Activated CD4-positive, CD25-positive, alpha-beta regulatory T cell (primary cell): ENCODE measurements at places on chromosomes 3 and 15.
A peak's percentile ranks its signal among the peaks of the same experiment; 100 is the strongest.

GRCh38 chr3:13161771-13162535, 88.7 kb upstream of the IQSEC1 start:
- DNase-seq, result no peak

- no peak for DNase-seq
Observed at GRCh38 chr3:78506061-78506460, 1261.7 kb downstream of the ROBO1 start.

DNA sequence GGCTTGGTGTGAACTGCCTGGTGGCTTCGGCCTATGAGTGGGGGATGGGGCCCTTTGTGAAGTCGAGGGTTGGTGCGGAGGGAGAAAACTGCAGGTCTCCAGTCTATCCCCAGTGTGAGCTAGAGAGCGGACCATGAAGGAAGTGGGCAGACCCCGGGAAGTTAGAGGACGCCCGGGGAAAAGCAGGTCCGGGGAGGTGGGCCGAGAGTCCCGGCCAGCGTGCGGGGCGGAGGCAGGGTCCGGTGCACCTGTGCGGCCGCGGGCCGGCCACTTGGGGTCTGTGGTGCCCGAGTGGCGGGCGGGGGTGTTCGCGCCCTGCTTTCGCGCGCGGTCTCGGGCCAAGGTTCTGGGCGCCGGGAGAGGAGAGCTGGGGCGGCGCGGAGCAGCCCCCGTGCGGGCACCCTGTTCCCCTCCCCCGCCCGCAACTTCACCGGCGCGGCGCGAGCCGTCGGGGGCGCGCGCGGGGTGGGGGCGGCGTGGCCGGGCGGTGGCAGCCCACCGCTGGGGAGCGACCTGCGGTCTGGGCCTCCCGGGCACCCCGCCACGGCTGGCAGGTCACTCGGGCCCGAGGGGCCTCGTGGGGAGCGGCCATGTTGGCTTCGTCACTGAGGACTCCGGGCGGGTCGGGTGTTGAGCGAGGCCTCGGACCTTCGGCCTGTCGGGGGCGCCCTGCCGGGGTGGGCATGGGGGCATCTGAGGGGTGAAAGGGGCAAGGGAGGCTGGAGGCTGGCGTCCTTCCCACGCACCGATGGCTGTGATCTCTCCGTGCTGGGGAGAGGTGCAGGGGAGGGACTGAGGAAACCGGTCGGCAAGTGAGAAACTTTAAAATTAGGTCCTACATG, 4.8 kb downstream of the UBE2E1 start:
- peak; percentile 19 for DNase-seq

GRCh38 chr3:152853196-152853595, 18.3 kb downstream of the P2RY1 start:
- DNase-seq, result no peak

DNA sequence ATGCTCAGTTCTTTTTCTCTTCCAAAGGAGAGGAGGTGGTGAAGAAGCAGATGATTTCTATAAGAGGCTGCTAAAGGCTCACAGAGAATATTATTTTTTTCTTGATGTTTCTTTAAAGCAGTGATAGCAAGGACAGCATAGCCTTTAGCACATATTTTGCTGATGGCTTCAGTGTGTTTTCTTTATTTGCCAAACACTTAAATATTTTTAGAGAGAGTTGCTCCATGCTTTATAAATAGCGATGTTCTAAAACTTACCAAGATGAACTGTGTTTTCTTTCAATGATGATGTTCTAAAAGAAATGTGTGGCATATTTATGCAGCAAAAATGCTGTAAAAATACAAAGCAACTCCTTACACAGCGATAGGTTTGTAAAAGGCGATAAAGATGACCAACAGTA, 11.8 kb upstream of the KCNAB1 start:
- no peak for DNase-seq

DNA sequence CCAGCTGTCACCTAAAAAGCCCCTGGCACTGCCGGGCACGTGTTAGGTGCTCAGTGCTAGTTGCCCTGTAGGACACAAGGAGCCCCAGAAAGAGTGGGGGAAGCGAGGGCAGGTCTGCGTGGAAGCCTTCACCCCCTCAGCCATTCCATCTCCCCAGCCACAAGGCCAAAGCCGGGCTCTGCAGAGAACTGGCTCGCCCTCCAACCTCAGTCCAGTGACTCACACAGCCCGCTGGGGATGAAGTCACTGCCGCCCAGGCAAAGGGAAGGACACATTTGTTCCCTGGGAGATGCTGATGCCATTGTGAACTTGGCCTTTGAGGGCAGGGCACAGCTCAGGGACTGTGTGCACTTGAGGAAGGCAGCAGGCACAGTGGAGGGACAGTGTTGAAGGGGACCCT, 48.1 kb downstream of the IQSEC1 start:
- no peak for DNase-seq

DNA sequence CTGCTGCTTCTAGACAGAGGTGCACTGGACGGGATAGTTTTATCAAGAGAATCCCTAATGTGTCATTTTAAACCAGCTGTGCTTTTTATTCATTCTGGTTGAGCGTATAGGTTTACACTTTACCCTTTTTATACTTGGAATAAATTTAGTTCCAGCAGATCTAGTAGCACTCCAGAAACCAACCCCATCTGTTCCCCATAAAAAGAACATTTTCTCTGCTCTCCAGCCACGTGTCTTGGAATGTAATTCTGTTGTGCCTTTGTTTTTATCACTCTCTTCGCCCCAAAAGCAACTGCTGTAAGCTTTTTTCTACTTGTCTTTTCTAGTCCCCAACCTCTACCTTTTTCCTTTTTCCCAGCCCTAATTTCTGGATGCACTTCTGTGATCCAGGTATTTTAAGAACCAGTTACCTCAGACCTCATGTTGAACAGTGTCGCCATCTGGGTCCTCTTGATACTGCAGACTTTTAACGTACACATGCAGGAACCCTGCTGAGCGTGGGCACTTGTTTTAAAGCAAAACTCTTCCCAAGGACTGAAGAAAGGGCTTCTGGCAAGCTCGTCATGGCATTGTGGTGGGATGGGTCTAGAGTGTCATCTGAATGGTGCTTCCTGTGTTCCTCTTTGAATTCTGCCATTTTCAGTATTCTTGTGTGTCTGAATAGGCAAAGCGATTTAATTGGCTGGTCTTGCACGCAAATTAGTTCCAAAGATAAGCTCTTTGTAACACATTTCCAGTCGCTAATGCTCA, 5.7 kb upstream of the EXOG start:
- no peak for DNase-seq

DNA sequence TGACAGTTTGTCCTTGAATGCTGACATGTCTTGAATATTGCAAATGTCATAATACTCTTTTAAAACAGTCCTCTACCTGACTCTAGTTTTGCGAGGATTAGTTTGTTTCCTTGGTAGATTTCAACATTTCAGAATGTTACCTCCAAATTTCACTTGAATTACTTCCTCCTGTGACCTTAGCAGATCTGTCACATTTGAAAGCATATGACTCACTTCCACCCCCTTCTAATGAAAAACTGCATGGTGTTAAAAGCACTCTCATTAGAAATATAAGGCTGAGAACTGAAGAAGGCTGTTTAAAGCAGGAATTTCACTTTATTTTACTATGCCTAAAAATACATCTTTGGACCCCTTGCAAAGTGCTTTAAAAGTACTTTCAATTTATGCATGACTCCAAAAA, 598.7 kb upstream of the TGFBR2 start:
- no peak for DNase-seq

DNA sequence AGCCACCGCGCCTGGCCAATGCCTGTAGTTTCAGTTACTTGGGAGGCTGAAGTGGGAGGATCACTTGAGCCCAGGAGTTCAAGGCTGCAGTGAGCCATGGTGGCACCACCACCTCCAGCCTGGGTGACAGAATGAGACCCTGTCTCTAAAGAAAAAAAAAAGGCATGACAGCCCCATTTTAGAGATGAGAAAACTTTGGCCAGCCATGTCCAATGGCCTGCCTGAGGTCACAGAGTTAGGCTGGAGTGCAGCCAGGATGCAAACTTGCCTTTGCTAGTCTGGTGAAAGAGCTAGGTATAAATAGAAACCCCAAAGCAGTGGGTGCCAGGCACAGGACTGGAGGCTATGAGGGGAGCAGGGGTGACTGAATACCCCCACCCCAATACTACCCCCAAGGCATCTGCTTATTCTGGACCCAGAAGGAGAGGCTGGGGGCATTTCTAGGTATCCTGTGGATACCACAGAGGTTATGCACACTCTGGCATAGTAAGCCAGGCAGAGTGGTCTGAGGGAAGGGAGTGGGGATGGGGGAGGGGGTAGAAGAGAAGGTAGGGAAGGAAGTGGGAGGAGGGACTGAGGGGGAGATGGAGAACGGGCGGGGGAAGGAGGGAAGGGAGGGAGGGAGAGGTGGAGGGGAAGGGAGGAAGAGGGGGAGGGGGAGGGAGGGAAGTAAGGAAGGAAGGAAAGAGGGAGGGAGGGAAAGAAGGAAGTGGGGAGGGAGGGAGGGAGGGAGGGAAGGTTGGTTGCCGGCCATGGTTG, 16.2 kb upstream of the C15orf39 start:
- no peak for DNase-seq

- no peak for DNase-seq
Observed at GRCh38 chr15:67026610-67026967, 38.8 kb upstream of the SMAD3 start.

GRCh38 chr15:81886591-81886990, 159.2 kb downstream of the MEX3B start:
- no peak for DNase-seq

DNA sequence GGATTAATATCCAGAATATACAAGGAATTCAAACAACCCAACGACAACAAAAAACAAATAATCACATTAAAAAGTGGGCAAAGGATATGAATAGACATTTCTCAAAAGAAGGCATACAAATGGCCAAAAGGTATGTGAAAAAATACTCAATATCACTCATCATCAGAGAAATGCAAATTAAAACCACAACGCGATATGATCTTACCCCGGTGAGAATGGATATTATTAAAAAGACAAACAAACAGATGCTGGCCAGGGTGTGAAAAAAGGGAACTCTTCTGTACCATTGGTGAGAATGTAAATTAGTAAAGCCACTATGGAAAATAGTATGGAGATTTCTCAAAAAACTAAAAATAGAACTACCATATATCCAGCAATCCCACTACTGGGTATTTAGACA, 43.5 kb upstream of the MEF2A start:
- DNase-seq, result no peak

DNA sequence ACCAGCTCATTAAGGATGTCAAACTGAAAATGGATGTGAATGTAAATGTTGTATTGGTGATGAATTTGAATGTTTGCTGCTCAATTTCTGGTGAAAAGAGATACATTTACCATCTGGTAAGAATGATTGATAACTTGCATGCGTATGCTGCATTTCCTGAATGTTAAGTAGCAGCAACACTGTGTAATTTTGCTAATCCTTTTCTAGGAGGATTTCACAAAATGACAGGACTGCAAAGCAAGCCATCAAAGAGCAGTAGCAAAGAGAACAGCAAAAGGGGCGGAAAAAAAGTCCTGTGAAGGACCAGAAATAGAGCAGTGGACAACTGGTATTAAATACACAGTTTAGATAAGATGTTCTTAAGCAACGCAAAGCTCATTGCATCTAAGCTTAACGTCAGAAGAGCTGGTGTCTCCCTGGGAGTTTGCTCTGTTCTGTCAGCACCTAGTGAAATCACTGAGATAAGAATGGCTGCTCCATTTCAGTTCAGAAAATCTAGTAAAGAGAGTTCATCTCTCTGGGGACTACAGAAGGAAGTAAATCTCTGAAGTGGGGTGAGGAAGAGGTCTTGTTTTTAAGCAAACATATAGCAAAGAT, 23.5 kb upstream of the PAQR5 start:
- no peak for DNase-seq

- DNase-seq, result no peak
Observed at GRCh38 chr15:89106200-89106599, 17.9 kb downstream of the ABHD2 start.

- DNase-seq, result no peak
Observed at GRCh38 chr3:187944390-187945179, 199.3 kb upstream of the BCL6 start.

DNA sequence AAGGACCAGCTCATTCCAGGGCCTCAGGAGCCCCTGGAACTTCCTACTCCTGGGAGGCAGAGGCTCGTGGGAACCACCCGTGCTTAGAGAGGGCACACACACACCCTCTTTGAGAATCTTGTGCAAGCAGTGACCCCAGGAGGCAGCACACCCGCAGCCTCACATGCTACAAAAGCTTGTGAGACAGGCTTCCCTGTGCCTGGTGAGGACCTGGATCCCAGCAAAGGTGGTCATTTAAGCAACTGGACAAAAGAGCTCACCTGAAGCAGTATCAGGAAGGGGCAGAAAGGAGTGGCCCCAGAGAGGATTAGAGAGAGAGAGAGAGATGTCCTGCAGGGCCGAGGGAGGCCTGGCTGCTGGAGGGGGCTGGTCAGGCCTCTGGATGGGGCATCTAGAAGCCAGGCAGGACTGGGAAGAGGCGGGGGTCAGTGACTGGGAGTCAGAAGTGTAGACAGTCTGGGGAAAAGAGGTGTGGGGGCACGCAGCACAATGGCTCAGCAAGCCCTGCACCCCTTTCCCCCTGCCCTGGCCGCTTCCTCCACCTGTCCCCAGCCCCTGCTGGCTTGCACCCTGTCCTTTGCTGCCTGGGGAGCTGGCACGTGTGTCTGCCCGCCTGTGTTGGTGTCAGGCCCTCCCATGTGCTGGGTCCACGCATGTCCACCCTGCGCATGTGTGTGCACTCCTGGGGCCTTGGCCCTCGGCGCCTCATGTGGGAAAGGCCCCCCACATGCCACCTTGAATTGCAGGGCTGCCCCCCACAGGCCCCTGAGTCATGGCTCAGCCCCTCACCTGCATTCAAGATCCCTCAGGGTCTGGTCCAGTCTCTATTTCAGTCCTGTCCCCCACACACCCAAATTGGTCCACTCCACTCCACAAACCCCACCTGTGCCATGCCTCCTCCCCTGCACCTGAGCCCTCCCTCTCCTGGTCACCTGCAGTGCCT, 36.9 kb downstream of the TSPAN3 start:
- DNase-seq, result no peak

DNA sequence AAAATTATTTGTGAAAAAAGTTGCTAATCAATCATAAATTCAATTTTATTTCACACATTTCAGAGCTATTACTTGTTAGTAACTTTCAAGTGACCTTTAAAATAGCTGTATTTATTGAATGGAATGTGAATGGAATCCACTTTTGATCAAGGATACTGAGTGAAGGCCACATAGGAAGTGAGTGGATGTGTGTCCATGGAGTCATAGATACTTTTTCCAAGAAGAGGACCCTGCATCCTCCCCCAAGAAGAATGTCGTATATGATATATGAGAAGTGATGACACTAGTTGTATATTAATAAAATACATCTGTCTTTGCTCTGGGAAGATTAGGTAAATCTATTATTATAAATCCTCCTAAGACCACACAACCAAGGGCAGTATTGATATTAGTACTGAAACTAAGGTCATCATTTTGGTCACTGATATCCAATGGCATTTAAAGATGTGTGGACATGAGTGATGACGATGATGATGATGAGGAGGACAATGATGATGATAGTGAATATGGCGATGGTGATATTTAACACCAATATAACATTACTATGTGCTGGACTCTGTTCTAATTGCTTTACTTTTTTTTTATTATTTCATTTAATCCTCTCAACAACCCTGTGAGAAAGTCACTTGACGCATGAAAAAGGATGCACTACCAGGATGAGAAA, 493.0 kb upstream of the NR2F2 start:
- DNase-seq, result no peak
